ENCODE measurements at places on chromosomes 6 and 20.

DNA sequence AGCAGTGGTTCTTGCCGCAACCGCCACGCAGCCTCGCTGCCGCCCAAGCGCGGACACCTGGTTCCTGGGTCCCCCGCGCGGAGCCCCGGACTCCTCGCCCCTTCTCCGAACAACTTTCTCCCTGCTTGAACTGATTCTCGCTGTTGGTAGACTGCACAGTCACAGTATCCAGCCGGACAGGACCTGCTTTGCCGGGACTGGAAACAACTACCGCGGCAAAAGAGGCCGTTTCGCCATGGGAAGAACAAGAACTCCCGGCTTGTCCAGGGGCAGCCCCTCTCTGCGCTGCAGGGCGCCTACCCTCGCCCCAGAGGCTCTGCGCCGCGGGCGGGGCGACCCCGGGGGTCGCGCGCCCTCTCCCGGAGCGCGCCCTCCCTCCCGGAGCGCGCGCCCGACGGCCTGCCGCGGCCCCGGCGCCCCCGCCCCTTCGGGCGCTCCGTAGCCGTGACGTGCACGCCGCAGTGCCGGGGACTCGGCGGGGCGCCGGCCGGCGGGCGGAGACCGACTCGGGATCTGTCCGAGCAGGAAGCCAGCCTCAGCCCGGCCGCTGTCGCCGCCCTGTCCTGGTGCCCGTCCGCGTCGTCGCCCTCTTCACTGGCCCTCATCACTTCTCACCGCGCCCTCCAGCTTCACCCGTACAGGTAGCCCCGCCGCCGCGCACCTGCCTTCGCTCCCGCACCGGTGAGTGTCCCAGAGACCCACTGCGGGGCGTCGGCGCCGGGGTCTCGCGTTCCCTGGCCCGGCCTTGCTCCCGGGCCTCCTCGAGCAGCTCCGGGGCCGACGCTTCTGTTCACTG lies at the start of gene MYO6:
Gene MYO6 (plus strand): TSS at position 497 of the 796 bp plus-strand sequence. CDS start 68,309 bp downstream, outside the sequence.
- peak; percentile 25 for DNase-seq

GRCh38 chr6:102355578-102355977 lies 962.1 kb downstream of the GRIK2 start:
- no peak for DNase-seq

- DNase-seq: no peak
Observed at GRCh38 chr6:3320238-3320811, 61.6 kb downstream of the PSMG4 start.

DNA sequence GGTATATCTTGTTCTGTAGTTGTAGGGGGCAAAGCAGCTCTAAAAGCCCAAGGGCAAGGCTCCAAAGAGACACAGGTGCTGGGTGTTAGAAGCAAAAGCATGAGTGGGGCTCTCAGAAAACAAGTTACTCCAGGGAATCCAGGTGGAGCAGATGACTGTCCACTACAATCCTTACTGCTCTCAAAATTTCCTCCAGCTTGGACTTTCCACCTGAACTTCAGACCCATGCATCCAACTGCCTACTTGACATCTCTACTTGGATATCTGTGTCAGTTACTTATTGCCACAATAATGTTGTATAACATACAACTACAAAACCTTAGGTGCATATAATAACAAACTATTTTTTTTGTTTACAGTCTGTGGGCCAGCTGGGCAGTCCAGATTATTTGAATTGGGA lies 22.8 kb upstream of the DTNBP1 start:
- DNase-seq: no peak

DNA sequence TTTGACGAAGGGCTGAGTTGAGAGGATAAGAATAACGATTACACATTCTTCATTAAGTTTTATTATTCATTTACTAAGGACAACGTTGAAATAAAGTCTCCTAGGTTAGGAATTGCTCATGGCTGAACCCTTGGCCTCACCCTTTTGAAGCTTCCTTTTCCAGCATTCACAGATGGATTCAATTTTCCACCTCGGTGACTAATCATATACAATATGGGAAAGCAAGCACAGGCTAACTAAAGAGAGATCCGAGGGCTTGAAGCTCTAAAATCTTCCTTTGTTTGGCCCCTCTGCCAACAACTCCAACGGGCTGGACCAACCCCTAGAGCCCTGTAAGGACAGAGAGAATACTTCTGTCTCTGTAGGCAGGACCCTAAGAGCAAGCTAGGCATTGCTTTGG lies 159.5 kb downstream of the SOD2 start:
- DNase-seq: no peak

DNA sequence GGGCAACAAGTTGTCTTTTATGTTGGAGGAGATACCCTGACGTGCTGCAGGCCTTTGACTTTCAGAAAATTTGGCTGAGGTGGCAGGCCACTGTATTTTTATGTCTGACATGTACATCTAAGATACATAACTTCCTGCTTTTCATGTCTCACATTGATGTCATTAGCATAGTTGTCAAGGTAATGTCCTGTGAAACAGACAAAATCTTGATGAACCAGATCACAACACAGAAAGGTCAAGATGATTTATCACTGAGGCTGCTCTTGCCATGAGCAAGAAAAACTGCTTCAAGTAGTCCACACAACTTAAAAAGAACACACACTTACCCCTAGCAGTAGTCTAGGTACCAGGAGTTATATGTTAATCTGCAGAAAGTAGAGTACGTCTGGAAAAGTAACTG lies 50.2 kb upstream of the GNRH2 start:
- DNase-seq: no peak

- no peak for DNase-seq
Observed at GRCh38 chr6:82980086-82980485, 85.6 kb downstream of the UBE3D start.

DNA sequence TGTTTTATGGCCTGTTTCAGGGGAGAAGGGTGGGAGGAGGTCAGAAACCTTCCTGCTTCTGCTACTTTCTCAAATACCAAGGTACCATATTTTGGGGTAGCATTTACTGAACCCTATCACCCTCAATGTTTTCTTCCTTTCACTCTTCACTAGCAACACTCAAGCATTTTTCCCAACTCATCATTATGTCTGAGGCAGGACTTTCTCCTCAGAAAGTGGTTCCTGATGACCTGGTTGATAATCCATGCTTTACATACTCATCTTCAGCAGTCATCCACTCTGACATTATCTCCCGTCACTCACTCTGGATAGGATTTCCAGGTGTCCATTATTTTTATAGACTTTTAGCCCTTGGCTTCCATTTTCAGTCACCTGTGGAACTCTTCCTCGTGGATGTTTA lies 21.1 kb downstream of the ZNF292 start:
- DNase-seq: no peak

- DNase-seq: no peak
Observed at GRCh38 chr6:51511081-51511480, 576.3 kb downstream of the PKHD1 start.

GRCh38 chr20:64063389-64064144 lies 569 bp downstream of the TCEA2 start:
- no peak for DNase-seq

DNA sequence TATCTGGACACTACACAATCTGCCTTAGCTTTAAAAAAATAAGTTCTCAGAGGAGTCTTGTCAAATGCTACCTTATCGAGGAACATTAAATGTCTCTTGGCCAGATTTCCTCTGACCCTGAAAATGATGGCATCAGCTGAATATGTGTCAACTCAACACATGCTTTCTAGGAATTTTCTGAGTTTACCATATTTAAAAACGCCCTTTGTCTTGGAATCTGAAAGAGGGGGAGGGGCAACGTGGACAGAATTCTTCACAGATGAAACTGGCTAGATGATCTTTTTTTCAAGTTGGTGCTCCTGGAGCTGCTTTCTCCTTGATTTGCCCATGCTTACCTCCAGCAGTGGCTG lies 5.1 kb downstream of the SOX4 start:
- no peak for DNase-seq

- DNase-seq: no peak
Observed at GRCh38 chr20:57188576-57189079, 77.8 kb downstream of the BMP7 start.

GRCh38 chr6:138538390-138539031 lies 39.2 kb upstream of the NHSL1 start:
- DNase-seq: no peak

DNA sequence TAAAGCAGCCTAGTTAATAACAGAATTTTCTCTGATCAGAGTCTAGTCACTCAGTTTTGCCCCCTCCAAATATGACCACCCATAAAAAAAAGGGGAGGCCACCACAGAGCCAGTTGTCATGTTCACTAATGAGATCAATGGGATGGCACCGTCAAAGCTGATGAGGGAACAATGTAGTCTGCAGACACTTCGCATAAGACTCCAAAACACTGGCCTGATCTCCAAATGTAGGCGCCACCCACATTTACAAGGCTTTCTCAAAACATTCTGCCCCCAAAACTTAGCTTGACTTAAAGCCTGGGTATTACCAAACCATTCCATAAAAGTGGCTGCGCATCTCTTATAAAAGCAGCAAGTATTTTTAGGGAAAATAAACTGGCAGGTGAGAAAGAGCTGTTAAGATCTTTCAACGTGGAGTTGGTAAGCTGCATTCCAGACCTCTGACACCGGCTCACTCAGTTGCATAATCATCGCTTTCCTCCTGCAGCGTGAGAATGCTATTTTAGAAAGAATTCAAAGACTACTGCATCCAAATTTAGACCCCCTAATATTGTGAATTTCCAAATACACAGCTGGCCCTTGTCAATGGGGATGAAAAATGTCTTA lies 59.3 kb downstream of the TBC1D7 start:
- no peak for DNase-seq

GRCh38 chr6:160178271-160178670 lies 56.7 kb downstream of the SLC22A1 start:
- no peak for DNase-seq

DNA sequence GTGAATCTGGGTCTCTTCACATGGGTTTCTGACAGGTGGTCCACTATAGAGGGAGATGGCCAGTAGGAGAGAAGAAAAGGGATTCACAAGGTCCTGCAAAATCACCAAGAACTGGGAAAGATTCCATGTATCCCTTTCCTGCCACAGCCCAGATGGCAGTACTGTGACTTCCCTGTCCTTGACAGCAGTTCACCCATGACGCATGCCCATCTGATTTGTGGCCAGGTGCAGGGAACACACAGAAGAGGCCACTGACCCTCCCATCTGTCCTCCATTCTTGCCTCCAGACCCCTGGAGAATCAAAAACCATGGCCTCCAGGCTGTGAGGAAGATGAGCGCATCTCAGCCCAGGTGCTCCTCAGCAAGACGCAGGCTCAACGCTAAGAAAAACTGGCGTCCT lies 183.1 kb upstream of the RREB1 start:
- DNase-seq: no peak

DNA sequence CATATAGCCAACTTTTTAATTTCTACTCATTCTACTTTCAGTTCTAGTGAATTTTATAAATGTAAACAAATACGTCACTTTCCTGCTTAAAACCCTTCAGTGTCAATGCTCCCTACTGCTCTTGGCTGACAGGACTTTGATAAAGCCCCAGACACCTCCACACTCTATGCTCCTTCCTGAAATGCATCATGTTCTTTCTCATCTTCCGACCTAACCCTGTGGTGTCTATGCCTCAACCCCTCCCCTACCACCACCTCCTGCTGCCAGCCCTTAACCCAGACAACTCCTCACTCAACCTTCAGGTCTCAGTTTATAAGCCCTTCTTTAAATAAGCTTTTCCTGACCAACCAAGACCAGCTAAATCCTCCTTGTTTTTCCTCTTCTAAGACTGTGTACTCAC lies 19.1 kb downstream of the TLDC2 start:
- DNase-seq: no peak

- DNase-seq: peak; percentile 20
Observed at GRCh38 chr6:156794546-156795354, 17.6 kb downstream of the ARID1B start.

GRCh38 chr6:34068462-34069044 lies 77.3 kb downstream of the GRM4 start:
- no peak for DNase-seq

GRCh38 chr6:71619836-71620235 lies 266.5 kb upstream of the RIMS1 start:
- DNase-seq: no peak

- no peak for DNase-seq
Observed at GRCh38 chr20:44752099-44752931, 6.7 kb downstream of the KCNK15 start.

DNA sequence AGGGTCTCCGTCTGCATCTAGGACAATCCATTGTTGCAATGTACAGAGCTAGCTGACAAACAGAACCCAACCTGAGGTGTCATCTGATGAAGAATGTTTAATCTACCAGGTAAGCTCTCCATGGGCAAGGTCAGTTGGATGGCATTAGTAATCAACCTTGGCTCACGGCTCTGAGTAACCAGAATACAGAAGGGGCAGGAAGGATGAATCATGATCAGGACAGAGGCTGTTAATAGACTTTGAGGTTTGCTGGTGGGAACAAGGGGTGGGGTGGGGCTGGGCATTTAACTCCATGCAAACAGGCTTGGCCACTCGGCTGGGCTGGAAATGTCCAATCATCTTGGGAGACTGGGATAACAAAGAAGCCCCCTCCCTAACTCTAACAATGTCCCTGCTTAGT lies 77.1 kb upstream of the MRPS10 start:
- DNase-seq: peak; percentile 48

GRCh38 chr20:50983321-50983720 lies 24.7 kb downstream of the MOCS3 start:
- DNase-seq: no peak

- no peak for DNase-seq
Observed at GRCh38 chr6:142892254-142893021, 52.5 kb downstream of the HIVEP2 start.

GRCh38 chr6:126026001-126026400 lies 39.7 kb downstream of the TRMT11 start:
- no peak for DNase-seq

- DNase-seq: no peak
Observed at GRCh38 chr6:150382171-150382570, 13.4 kb downstream of the IYD start.

- peak; percentile 51 for DNase-seq
Observed at GRCh38 chr6:156791320-156791850, 14.2 kb downstream of the ARID1B start.

- no peak for DNase-seq
Observed at GRCh38 chr6:166465671-166466087, 82.9 kb upstream of the MPC1 start.

- DNase-seq: no peak
Observed at GRCh38 chr6:43575105-43575771, 600 bp downstream of the XPO5 start.

- peak; percentile 19 for DNase-seq
Observed at GRCh38 chr6:144152334-144152900, 2.1 kb downstream of the STX11 start.

- DNase-seq: peak; percentile 64
Observed at GRCh38 chr20:13546497-13547131, 92.1 kb downstream of the TASP1 start.

- no peak for DNase-seq
Observed at GRCh38 chr6:15368186-15368585, 122.3 kb downstream of the JARID2 start.

- no peak for DNase-seq
Observed at GRCh38 chr6:112620812-112621569, 273.9 kb downstream of the RFPL4B start.

GRCh38 chr6:168165373-168165772 lies 86.4 kb upstream of the FRMD1 start:
- DNase-seq: no peak

- no peak for DNase-seq
Observed at GRCh38 chr6:139126931-139127330, 7.9 kb upstream of the HECA start.

Data from CD4-positive, alpha-beta T cell treated with Interleukin-15 for 4 hours (primary cell).